ENCODE measurements at places on chromosomes 7 and 10. TPM values are rescaled to one million over a fixed set of nuclear protein-coding genes. Genes with fewer than 3 reads are reported as not detected.

Gene SPDYE16
- 0.08 TPM for polyA plus RNA-seq

Gene HOGA1
- 35.2 TPM for polyA plus RNA-seq

Gene ADCYAP1R1
- polyA plus RNA-seq: 0.71 TPM

Gene HOXA11
- polyA plus RNA-seq: not detected

Gene PILRA
- 1.8 TPM for polyA plus RNA-seq

Gene DNAJB9
- 105 TPM for polyA plus RNA-seq

Gene RAB19
- not detected for polyA plus RNA-seq

Gene SLC39A12
- not detected for polyA plus RNA-seq

Gene HOXA9
- polyA plus RNA-seq: not detected

Measured in heart left ventricle (tissue), 16 donors.